ENCODE measurements at places on chromosomes 2 and 18.

DNA sequence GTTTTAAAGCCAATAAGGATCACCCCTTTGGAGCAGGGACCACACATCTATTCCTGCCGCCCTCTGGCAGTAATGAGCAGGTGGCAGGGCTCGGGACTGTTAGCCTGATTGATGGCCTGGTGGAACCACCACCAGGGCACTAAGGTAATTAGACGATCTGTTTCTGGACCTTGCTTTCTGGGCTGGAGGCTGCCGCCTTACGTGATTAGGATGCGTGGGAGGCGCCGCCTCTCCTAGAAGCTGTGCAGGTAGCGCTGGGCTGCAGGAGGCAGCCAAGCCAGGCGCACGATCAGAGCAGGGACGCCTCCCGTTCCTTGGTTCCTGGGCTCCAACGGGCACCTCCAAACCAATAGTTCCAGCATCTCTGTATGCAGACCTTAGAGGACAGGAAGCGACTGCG lies 242.6 kb upstream of the RAB12 start:
- DNase-seq = no peak

DNA sequence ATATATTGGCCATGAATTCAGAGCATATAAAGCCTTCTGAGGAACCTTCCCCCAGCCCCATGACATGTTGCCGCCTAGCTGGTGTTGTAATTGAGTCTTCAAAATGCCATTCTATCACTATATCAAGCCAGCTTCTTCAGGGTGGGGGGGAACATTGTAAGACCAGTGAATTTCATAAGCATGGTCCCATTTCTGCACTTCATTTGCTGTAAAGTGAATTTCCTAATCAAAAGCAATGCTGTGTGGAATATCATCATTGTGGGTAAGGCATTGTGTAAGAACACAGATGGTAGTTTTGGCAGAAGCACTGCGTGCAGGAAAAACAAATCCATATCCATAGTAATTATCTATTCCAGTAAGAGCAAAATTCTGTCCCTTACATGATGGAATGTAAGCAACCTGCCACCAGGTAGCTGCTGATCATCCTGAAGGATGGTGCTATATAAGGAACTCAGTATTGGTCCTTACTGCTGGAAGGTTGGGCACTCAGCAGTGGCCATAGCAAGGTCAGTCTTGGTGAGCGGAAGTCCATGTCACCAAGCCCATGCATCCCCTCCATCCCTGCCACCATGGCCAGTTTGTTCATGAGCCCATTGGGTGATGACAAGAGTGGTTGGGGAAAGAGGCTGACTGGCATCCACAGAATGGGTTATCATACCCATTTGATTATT lies 159.4 kb downstream of the COPS8 start:
- no peak for DNase-seq

- no peak for DNase-seq
Observed at GRCh38 chr18:51654488-51655326, 457.2 kb upstream of the MEX3C start.

- no peak for DNase-seq
Observed at GRCh38 chr2:85588236-85588635, 4.0 kb downstream of the VAMP5 start.

- no peak for DNase-seq
Observed at GRCh38 chr18:40708726-40709125, 1246.3 kb upstream of the PIK3C3 start.

- DNase-seq = no peak
Observed at GRCh38 chr2:132974467-132975095, 304.6 kb upstream of the LYPD1 start.

- DNase-seq = no peak
Observed at GRCh38 chr2:191446910-191447309, 201.7 kb downstream of the MYO1B start.

DNA sequence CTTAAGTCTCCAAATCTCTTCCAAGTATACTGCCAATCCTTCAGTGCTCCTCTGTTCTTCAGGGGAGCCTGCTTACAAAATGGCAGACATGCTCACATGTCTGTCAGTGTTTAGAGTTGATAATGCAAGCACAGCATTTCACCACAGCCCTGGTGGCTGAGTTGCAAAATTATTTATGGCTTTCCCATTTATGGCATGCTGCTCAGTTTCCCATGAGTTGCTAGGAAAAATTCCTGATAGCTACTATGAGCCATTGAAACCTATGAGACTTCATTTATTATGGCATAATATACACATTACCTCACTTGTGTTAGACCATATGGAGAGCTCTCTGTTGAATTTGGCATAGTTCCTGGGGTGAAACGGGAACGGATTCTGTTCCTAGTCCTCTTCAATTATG lies 448.7 kb upstream of the TCF4 start:
- DNase-seq = no peak

- DNase-seq = no peak
Observed at GRCh38 chr2:7024261-7024660, 107.0 kb downstream of the RNF144A start.

GRCh38 chr2:161943011-161943410 lies 131.0 kb downstream of the DPP4 start:
- no peak for DNase-seq

DNA sequence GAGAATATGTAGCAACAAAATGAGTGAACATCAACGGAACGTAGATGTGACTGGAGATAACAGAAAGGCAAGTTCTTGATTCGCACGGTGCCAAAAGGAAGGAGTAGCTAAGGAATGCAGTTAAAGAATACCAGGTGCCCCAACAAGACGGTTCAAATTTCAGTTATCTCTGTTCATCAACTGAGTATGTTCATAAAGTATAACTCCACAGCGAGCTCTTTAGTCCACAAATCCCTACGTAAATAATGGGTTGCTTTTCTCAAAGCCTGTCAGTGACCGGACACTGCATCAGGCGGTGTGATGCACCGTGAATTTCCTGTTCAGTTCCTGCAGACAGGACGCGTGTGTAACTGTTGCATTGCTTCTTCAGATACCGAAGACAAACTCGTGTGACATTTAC lies 91.8 kb downstream of the NOL10 start:
- DNase-seq = no peak

GRCh38 chr2:75828826-75829225 lies 118.1 kb upstream of the GCFC2 start:
- DNase-seq = no peak

DNA sequence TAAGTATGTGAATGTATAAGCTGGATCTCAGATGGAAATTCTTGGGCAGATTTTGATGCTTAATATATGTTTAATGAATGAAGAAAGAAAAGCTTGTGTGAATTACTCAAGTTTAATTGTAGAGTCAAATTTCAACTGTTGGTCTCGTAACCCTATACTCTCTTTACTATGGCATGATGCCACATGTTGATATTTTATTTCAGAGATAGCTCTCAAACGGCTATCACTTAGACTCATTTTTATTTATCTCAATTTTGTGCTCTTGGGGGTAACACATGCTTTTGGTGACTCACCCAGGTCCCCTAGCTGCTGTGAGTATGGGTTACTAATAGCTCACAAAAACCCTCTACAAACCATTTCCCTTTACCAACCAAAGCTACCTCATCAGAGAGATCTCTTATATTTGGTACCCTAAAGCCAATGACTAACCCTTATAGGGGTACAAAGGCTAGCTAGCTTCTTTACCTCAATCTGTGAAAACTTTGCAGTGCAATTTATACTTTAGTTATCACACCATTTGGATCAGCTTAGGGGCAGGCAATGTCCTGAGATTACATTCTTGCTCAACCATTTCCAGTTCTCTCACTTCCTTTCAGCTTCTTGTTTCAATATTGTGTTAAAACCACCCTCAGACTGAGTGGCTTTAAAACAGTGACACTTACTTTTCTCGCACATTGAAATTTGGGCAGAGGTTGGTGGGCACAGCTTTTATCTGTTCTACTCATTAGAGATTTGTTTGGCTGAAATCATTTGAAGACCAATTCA lies 240.3 kb downstream of the CDH7 start:
- no peak for DNase-seq

- DNase-seq = no peak
Observed at GRCh38 chr2:21727101-21727500, 603.3 kb downstream of the TDRD15 start.

DNA sequence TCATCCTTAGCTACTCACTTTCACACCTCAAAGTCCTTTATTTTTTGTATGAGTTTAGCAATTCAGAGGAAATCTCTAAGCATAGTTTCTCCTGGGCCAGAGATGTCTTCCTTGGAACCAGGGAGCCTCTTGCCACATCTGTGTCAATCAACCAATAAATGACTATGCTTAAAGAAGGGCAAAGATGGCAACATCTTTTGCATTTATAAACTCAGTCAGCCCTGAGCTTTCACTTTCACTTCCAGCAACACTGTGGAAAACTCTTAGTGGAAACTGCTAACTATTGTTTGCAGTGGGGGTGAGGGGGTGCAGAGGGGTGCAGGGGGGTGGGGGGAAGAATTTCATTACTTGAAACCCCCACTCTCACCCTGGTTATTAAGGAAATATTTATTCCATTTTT lies 3.4 kb downstream of the ACVR1C start:
- no peak for DNase-seq

- DNase-seq = no peak
Observed at GRCh38 chr2:203675086-203675485, 31.4 kb upstream of the CD28 start.

- DNase-seq = no peak
Observed at GRCh38 chr2:25664183-25664964, 9.0 kb downstream of the DTNB start.

GRCh38 chr2:147499785-147500184 lies 345.0 kb upstream of the ACVR2A start:
- DNase-seq = no peak

GRCh38 chr2:220445429-220446105 lies 818.1 kb downstream of the SLC4A3 start:
- DNase-seq = no peak

DNA sequence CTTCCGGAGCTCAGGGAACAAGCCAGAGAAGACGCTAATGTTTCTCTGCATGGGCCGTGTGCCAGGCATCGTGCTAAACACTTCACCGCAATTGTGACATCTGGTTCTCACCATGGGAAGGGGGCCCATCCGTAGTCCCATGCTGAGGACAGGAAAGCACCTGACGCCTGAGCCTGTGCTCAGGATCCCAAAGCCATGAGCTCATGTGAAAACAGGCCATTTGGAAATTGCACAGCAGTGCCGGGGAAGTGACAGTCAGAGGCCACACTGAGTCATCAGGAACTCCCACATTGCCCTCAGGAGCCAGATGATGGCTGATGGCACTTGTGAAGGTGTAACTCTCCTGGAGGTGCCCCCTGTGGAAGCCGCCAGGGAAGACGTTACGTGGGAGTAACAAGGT lies 141.0 kb downstream of the INHBB start:
- no peak for DNase-seq

GRCh38 chr2:105934467-105934866 lies 189.8 kb downstream of the NCK2 start:
- DNase-seq = peak; percentile 15

- no peak for DNase-seq
Observed at GRCh38 chr2:129923265-129924091, 56.0 kb upstream of the RAB6C start.

DNA sequence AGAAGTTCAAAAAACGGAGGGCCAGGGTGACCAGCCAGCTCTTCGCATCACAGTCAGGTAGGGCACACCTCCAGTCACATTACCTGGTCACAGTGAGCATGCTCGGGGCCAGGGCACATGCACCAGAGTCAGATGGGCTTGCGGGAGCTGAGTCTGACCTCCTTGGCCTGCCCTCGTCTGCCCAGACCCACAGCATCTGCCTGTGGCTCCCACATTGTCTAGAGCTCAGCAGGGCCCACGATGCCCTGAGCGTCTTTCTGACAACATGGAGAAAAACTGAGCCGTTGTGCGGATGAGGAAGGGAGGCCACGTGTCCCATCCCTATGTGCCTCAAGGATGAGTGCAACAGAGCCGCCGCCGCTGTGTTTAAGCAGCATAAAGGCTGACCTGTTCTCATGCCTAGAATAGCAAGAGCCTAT lies 37.6 kb downstream of the CRACDL start:
- DNase-seq = no peak

- DNase-seq = no peak
Observed at GRCh38 chr2:240888890-240889573, 6.9 kb downstream of the MAB21L4 start.

- DNase-seq = no peak
Observed at GRCh38 chr2:19536136-19536535, 177.7 kb upstream of the OSR1 start.

GRCh38 chr2:148888986-148889385 lies 14.0 kb downstream of the KIF5C start:
- DNase-seq = no peak

DNA sequence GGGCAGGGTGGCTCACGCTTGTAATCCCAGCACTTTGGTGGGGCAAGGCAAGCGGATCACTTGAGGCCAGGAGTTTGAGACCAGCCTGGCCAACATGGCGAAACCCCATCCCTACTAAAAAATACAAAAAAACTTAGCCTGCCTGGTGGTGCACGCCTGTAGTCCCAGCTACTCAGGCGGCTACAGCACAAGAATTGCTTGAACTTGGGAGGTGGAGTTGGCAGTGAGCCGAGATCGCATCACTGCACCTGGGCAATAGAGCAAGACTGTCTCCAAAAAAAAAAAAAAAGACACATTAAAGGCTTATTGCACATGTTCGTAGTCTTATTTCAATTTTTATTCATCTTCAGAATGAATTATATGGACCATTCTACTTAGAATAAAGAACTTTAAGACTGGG lies 110.2 kb downstream of the BMPR2 start:
- no peak for DNase-seq

DNA sequence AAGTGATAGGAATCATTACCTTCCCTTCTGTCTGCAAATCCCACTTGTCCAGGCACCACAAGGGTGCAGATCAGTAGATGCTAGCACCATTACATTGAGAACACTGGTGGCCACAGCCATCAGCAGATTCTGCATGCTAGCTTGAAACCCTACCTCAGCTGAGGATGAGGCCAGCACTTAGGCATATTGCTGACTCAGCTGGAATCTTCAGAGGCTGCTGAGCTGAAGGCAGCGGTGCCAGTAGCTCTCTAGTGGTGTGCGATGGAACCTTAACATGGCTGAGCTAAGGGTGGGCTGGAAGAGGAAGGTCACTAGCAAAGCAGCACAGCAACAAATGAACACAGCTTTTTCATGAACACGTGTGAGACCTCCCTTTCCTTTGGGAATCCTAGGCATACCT lies 19.0 kb upstream of the CPO start:
- no peak for DNase-seq

- no peak for DNase-seq
Observed at GRCh38 chr2:28768422-28768821, 16.8 kb downstream of the PPP1CB start.

DNA sequence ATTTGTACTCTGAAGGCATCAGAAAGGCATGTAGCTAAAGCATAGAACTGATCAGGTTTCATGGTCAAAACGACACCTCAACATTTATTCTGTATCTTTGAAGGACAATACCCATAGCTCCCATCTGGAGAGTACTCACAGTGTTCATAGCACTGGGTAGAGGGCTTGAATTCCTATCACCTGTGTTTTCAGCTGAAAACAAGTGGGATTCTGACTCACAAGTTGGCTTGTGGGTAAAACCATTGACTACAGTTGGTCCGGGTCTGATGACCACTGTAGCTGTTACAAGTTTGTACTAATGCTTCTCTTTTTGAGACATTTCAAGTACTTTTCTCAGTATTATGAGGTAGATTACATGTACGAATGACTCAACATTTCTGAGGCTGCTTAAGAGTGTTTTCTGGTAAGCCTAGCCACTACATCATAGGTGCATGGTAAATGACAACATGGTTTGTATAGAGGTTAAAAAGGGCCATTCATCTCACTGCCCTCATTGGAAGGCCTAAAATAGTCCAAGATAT lies 68.6 kb upstream of the PELI1 start:
- peak; percentile 21 for DNase-seq

Measured in activated T-cell treated with anti-CD3 and anti-CD28 coated beads for 4 hours (primary cell).